NCI-H1436 treated with DMSO at 0.1 percent for 48 hours (cell line): ENCODE measurements at places on chromosomes 1 and 21.

DNA sequence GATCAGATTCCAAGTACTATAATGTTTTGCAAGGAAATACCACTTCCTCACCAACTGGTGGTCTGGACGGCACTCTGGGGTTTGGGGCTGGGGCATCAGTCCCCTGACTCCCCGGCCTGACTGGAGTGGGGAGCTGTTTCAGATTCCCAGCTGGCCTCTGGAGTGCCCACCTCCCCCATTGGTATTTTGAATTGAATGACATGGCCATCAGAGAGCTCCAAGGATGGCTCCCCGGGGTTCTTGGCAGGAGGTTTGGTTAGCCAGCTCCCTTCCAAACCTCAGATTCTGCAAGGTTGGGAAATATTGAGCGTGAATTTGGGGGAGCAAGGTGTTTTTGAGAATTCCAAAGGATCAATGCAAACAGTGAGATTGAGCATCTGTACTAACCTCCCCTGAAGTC lies 2.2 kb upstream of the INAVA start:
- DNase-seq, result no peak

GRCh38 chr1:95547005-95547404 lies 313.0 kb downstream of the RWDD3 start:
- no peak for DNase-seq

DNA sequence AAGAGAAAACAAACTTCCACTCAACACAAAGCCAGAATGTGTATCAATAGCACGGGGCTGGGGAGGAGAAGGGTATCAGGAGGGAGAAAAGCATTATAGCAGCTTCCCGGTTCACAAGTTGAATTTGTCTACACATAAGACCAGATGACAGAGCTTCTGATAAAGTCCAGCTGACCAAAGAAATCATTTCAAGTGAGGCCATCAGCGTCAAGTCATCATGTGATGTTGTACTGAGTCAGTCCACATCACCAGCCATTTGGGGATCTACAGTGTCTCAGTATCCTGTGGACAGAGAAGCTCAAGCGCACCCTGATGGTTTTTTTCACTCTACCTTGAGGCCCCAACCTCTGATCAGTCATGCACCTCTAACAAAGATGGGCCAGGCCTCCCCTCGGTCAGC lies 33.0 kb downstream of the SETD4 start:
- no peak for DNase-seq

GRCh38 chr1:119266858-119267257 lies 101.7 kb upstream of the HAO2 start:
- DNase-seq, result no peak

- DNase-seq, result no peak
Measured at GRCh38 chr1:112793631-112794565, 78.8 kb upstream of the PPM1J start.

DNA sequence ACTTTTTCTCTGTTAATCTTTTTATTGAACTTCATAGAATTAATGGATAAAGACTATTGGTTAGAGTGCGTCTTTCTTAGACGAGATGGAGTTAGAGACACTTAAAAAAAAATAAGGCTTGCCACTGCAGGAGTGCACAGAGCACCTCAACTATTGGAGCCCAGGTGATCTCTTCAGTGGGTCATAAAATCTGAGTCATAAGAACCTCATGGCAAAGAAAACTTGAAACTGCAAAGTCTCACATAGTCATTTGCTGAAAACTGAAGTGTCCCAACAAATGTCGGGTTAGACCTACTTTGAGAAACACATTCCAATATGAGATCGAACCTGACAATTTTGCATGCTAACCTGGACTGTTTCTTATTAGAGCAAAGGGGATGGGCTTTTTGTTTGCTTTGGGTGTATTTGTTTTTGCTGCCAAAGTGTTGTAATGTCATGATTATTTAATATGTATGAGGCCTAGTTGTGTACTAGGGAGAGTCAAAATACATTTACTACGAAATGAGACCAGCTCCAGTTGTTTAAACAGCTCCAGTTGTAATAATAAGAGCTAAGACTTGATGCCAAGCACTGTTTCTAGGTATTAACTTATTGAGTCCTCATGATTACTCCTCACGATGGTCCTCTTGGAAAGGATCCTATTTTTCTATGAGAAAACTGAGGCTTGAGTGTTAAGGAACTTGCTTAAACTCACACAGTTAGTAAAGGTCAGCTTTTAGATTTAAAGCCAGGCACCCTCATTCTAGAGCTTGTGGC lies 65.1 kb downstream of the DDR2 start:
- DNase-seq, result no peak

DNA sequence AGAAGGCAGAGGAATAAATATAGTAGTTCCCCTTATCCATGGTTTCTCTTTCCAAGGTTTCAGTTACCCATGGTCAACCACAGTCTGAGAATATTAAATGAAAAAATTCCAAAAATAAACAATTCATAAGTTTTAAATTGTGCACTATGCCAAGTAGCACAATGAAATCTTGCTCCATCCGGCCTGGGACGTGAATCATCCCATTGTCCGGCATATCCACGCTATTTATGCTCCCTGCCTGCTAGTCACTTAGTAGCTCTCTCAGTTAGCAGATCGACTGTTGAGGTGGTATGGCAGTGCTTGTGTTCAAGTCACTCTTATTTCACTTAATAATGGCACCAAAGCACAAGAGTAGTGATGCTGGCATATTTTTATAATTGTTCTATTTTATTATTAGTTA lies 58.6 kb upstream of the ARHGAP29 start:
- no peak for DNase-seq

- DNase-seq, result no peak
Measured at GRCh38 chr1:43274125-43274803, 4.5 kb downstream of the TMEM125 start.

DNA sequence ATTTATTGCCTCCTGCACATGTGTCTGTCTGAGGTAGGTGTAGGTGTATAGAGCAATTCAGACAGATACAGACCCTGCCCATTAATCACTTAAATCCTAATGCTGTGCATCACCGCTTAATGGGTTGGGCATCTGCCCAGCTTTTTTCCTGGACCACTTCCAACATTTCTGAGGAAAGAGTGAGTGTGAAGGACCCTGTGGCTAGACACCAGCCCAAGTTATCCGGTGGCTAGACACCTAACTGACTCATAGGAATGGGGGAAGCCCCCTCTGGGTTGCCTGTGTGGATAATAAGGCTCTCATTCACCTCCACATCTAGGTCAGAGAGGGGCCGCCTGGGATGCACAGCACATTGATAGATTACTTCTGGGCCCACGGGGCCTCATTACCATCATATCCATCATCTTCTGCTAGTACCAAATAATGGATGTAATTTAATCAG lies 121.1 kb upstream of the RAVER2 start:
- DNase-seq, result no peak
